ENCODE measurements at places on chromosomes 16 and 17.

- DNase-seq, result no peak
Measured at GRCh38 chr17:78875363-78876093, 27.5 kb downstream of the CEP295NL start.

DNA sequence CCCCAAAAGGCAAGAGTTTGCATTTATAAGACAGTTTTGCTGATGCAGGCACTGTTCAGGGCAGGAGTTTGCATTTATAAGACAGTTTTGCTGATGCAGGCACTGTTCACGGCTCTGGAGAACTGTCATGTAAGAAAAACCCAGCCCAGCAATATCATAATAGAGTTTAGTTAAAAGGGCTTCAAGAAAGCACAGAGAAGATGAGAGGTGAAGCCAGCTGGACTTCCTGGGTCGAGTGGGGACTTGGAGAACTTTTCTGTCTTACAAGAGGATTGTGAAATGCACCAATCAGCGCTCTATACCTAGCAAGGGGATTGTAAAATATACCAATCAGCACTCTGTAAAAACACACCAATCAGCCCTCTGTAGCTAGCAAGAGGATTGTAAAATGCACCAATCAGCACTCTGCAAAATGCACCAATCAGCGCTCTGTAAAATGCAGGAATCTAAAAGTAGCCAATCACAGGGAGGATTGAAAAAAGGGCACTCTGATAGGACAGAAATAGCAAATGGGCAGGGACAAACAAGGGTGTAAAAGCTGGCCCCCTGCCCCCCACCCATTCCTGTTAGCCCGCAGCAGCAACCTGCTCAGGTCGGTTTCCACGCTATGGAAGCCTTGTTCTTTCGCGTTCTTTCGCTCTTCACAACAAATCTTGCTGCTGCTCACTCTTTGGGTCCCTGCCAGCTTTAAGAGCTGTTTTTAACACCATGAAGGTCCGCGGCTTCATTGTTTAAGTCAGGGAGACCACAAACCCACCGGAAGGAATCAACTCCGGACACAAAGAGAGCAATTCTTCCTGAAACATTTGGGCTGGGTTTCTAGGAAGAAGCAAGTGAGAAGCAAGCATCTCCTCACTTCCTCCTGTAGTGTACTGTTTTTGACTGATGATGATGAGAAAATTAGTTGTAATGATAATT, 1.8 kb upstream of the CBX1 start:
- no peak for DNase-seq

- DNase-seq, result no peak
Measured at GRCh38 chr17:46274238-46274637, 20.7 kb upstream of the LRRC37A start.

- peak; percentile 81 for DNase-seq
Measured at GRCh38 chr16:4624015-4624826, at the start of gene MGRN1. MGRN1 (plus strand) TSS chr16:4624826; CDS start chr16:4624961, 135 bp downstream.

DNA sequence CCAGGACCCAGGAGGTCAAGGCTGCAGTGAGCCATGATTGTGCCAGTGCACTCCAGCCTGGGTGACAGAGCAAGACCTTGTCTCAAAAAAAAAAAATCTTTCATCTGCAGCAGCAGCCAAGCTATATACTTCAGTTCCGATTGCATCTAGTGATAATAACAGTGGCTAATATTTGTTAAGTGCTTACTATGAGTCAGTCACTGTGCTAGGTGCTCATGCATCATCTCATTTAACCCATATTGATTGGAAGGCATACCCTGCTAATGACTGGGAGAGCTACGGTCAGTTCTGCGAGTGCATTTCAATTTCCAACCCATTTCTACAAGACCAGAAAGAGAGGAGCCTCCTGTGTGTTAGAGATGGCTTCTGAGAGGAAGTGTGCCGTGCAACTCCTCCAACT, 7.7 kb upstream of the TUBG2 start:
- no peak for DNase-seq

DNA sequence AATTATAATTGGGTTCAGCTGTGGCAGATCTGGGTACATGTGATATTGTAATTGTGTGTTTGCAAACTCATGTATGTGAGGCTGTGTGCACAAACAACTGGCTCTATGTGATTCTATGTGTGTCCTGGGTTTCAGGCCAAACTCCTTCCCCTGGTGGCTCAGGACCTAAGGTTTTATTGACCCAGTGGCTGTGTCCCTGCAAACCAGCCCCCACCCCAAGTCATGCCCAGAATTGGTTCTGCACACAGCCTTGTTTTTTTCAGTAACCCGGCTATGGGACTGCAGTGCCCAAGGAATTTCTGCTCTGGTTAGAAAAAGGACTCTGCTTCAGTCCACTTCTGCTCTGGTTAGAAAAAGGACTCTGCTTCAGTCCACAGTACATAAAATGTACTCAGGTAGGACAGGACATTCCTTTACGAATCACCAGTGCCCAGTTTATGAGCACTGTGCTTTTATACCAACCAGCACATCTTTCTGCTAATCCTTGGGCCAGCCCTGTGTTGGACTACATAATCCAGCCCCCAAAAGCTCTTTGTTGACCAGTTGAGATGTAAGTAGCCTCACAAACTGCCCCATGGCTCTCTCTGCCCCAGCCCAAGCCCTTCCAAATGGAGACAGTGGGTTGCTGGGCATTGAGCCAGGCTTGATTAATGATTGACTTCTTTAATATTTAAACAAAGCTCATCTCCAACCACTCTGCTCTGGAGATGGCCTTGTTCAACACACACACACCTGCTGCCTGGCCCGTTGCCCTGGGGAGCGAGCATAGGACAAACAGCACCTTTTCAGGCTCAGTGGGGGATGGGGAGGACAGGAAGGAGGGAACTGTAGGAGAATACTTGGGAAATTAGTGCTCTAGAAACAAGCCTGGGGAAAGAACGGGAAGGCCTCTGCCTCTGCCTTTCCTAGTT, 2.9 kb upstream of the KCNH6 start:
- DNase-seq, result no peak

GRCh38 chr17:8021565-8022359, 17.1 kb upstream of the ALOX15B start:
- no peak for DNase-seq

GRCh38 chr17:27623614-27624013, 7.4 kb upstream of the LGALS9 start:
- DNase-seq, result no peak

- DNase-seq, result no peak
Measured at GRCh38 chr16:17160285-17160853, 310.4 kb downstream of the XYLT1 start.

DNA sequence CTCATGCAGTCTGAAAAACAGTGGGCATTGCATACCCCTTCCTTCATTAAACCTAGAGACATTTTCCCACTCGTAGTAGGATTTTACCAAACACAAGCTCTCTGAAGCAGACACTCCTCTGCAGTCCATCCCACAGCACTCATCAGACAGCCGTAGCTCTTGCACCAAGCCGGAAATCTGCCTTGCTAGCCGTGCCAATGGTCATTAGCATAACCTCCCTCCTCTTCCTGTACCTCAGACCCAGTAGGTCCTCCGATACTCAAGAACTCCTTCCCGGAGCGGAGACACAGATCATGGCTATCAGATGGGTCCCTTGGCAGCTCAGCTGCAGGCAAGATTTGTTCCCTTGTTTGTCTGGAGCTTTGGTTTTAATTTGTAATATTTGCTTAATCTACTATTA, 483.1 kb upstream of the PSMD7 start:
- DNase-seq, result no peak

GRCh38 chr17:42268236-42268635, 8.0 kb downstream of the STAT5B start:
- DNase-seq, result no peak

- no peak for DNase-seq
Measured at GRCh38 chr17:2383628-2384167, 17.2 kb downstream of the MNT start.

- no peak for DNase-seq
Measured at GRCh38 chr16:10629592-10629963, 49.2 kb upstream of the EMP2 start.

- no peak for DNase-seq
Measured at GRCh38 chr17:6494239-6494941, 50.1 kb downstream of the PIMREG start.
